ENCODE measurements at places on chromosomes 7 and 10.

- DNase-seq: no peak
These were observed 524.4 kb upstream of the FOXK1 start for GRCh38 chr7:4157651-4158050.

DNA sequence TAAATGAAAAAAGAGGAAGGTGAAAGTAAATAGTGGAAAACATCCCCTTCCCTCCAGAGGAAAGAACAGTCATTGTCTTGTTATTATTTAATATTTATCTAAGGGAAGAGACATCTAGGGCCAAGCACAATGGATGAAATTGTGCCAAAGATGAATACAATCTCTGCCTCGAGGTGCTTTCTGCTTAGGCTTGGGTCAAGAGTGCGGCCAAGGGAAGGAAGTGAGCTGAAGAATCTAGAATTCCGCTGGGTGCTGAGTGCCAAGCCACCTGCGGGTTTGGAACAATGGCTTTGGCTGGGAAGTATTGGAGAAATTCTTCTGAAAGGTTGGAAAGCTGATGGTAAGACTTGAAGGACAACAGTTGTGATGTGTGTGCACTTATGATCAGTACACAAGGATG lies 531.3 kb upstream of the FZD8 start:
- no peak for DNase-seq

DNA sequence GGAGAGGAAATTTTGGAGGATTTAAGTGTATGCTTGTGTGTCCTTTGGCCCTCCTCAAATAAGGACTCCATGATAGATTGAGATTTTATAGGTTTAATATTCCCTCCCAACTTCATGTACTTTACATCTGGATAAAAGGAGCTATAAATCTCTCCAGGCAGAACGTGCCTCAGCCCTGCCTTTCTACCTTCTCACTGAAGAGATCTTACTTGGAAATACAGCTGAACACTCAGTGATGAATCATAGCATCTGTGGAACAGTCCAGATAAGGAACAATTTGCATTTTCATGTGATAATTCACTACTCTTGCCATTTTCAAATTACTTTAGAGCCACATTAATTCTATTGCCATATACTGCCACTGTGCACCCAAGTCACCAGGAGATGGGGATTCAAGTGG lies 364.6 kb upstream of the PODXL start:
- DNase-seq: peak; percentile 0

- no peak for DNase-seq
These were observed 159.8 kb downstream of the CCDC7 start for GRCh38 chr10:32605787-32606186.

GRCh38 chr7:116948934-116949333 lies 4.4 kb upstream of the ST7 start:
- DNase-seq: no peak

DNA sequence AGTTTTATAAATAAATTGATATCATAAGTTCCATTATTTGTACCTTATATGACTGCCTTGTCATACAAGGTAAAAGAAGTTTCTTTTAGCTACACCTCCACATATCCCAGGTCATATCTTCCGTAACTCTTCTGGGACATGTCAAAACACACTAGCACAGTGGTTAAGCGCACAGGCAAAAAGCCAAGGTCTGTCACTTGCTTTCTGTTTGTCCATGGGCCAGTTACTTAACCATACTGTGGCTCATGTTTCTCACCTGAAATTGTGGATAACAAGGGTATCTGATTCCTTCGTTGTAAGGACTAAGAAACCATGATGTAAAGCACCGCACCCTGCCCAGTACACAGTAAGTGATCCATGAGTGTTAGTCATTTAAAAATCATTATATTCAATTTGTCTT lies 56.2 kb downstream of the SEMA3D start:
- no peak for DNase-seq

DNA sequence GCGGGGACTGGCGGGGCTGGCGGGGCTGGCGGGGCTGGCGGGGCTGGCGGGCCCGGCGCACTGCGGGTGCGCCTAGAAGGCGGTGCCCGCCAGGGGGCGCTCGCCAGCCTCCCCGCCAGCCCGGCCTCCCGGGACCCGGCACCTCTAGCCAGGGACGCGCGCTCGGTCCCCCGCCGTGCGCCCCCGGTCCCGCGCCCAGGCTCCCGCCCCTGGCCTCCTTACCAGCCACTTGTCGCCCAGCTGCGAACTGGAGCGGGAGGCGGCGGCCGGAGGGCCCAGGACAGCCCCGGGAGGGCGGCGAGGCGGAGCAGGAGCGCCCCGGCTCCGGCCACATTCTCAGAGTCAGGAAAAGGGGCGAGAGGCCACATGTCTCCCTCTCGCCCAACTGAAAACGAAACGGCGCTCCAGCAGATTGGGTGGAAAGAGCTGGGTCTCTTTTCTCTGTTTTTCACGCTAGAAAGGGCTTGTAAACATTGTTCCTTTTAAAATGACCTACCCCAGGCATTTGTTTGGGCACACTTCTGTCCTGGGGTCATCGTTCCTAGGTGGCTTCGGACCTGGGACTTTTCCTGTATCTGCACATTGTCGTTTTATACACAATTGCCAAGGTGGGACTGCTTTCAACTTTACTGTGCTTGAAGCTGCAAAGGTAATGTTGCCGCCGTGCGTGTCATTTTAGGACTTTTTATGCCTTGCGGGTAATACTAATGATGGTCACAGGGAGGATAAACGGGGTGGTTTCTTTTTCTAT lies 378 bp upstream of the PRKCQ start:
- peak; percentile 93 for DNase-seq

GRCh38 chr7:132739271-132739955 lies 163.1 kb upstream of the PLXNA4 start:
- no peak for DNase-seq
